Midbrain (tissue), 1 donor: ENCODE measurements at places on chromosomes 1 and 21.

DNA sequence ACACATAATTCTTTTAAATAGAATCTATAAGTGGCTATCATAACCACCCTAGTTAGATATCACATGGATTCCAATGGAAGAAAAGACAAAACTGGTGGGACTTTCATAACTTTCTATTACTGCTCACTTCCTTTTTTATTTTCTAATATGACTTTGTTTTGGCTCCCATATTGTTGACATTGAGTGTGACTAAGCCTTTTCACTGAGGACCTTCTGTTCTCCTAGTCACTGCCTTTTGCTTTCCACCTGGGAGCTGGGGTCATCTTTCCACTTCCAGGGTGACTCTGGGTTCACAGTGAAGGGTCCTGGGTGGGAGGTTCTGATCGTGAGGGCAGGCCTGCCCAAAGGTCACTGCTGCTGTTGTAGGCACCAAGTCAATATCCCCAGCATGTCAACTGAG, 275.8 kb downstream of the TGFB2 start:
- no peak for DNase-seq

DNA sequence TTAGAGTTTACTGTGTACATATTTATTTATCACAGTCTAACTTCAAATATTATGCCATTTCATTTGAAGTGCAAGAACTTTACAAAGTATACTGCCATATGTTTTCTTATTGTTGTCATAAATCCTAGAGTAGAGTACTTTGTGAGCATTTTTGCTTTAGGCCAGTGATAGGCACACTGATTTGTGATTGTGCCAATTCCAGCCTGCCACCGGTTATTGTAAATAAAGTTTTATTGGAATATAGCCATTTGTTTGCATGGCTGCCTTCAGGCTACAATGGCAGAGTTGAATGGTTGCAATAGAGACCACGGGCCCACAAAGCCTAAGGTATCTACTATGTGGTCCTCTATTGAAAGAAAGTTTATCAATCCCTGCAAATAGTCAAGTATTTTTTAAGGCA, 175.8 kb upstream of the GALNT2 start:
- DNase-seq, result no peak

DNA sequence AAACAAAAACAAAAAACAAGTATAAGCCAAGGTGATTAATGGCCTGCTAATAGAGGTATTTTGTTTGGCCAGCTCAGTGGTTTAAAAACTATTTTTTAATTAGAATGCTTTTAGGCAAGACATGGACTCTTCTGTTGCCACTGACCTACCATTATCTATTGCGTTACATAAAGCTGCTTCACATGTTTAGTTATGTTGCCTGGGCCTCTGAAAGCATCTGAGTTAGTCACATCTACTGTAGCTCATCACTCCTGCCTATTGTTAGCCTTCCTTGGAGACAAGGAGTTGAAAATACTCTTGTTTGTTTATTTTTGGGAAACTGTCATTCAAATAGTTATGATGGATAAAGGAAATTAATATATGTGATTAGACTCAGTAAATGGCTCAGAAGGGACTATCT, 14.3 kb downstream of the DNAJB4 start:
- no peak for DNase-seq

GRCh38 chr1:54559111-54559548, 11.1 kb downstream of the ACOT11 start:
- no peak for DNase-seq

- DNase-seq, result no peak
Observed at GRCh38 chr1:164466001-164466421, 93.0 kb upstream of the PBX1 start.

GRCh38 chr1:177045151-177045550, 119.4 kb downstream of the ASTN1 start:
- DNase-seq, result no peak

DNA sequence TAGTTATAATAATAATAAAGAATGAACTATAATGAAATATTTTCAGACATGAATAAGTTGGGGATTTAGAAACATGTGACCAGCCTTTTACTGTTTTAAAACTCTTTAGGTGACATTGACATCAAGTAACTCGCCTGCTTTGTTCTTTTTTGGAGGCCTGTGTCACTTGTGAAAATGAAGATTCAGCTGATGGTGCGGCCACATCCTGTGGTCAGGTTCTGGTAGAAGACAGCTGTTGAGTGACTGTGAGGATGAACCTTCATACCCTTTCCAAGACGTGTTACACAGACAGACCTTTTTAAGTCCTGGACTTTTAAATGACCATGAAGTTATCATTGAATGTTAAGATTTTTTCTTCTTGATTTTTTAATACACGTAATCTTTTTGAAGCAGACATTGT, 10.3 kb downstream of the UTS2 start:
- no peak for DNase-seq

GRCh38 chr1:157485793-157486192, 66.5 kb downstream of the FCRL5 start:
- no peak for DNase-seq

DNA sequence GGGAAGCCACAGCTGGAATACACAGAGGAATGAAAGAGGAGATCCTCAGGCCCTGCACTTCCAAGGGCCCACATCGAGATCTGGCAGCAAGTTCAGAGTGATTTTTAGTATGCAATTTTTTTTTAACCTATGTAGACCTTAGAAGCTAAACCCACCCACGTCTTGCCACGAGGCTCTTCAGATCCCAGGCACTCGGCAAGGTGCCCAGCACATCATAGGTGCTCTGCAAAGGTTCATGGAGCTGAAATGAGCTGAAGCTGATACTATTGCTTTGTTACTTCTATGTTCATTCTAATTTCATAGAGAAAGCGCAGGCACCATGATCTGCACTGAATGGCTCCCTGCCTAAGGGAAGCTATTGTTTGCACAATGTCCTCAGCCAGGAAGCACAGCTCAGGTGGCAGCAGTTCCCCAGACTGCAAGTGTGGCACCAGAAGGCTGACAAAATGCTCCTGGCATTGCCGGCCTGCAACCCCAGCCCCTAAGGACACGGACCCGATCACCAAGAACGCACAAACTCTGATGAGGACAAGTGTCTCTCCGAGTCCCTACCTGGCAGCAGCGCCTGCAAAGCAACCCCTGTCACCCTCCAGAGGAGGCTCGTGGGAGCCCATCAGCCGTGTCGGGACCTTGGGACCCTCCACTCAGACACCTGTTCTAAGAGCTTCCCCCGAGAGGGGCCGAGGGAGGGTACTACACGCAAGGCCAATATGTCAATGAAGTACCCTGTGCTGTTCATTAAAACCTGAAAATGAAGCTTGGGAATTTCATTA, 264.2 kb downstream of the NPHP4 start:
- no peak for DNase-seq

DNA sequence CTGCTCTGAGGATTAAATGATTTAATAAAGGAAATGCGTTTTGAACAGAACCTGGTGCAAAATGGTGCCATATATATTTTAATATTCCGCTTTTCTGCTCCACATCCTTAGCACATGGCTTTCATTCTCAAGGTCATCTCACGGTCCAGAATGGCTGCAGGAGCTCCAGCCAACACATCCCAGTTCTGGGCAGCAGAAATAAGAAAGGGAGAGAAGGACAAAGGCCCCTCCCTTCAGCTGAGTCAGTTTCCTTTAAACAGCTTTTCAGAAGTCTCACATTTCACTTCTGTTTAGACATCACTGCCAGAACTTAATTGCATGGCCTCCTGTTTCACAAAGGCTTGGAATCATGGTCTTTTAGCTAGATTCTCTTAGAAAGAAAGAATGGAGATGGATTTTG, 75.2 kb upstream of the LRRN2 start:
- DNase-seq, result no peak

DNA sequence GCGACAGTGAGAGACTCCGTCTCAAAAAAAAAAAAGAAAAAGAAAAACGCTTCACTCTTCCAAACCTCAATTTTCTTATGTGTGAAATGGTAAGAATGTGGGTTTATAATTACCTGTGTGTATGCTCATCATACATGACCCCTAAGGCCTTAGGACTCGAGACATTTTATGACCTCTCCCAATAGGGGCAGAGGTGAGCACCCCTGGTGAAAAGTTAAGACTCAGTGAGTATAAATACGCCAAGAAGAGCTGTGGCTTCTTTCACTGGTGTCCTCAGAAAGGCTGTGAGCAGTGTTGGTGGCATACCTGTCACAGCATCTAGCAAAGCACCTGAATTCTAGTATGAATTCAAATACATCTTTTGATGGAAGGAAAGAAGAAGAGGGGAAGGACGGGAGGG, 7.8 kb upstream of the FCMR start:
- no peak for DNase-seq

DNA sequence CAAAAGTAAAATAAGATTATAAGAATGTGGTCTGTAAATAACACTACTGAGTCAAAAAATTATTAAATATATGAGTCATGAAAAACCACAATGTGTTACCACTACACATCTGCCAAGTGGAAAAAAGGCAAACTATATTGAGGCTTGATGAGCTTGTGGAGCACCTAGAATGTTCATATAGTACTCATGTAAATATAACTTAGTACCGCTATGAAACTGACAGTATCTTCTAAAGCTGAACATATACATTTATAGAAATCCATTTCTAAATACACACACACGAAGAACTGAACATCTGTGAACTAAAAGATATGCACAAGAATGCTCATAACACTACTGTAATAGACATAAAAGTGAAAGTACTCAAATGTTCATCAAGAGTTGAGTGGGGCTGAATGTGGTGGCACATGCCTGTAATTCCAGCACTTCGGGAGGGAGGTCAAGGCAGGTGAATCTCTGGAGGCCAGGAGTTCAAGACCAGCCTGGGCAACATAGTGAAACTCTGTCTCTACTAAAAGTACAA, 18.5 kb upstream of the GBP3 start:
- DNase-seq, result no peak

GRCh38 chr21:8998946-8999681, 1522.3 kb upstream of the TPTE start:
- DNase-seq, result no peak

DNA sequence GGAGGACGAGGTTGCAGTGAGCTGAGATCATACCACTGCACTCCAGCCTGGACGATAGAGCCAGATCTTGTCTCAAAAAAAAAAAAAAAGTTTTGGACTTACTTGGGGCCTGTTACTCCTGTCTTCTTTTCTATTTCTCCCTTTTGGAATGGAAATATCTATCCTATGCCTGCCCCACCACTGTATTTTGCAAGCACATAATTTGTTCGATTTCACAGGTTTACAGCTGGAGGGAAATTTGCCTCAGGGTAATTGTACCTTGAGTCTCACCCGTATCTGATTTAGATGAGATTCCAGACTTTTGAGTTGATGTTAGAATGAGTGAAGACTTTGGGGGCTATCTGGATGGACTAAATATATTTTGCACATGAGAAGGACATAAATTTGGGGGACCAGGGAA, 8.5 kb downstream of the TEX46 start:
- DNase-seq, result no peak

DNA sequence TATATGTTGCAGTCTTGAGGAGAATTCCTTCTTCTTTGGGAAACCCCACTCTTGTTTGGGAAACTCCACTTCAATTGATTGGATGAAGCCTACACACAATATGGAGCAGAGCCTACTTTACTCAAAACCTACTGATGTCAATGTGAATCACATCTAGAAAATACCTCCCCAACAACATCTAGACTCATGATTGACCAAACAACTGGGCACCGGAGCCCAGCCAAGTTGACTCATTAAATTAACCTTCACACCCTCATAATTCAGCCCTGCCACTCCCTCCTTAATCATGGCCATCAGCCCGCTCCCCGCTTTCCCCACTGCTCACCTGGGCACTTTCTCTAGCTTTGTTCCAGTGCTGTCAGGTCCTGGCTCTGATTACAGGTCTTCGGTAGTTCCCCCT, 208.1 kb upstream of the MAP1LC3C start:
- no peak for DNase-seq

- no peak for DNase-seq
Observed at GRCh38 chr1:64440183-64440826, 29.6 kb upstream of the CACHD1 start.

GRCh38 chr1:179754041-179754624, 11.0 kb downstream of the FAM163A start:
- no peak for DNase-seq

GRCh38 chr1:161089251-161089924, at the start of gene NECTIN4:
Gene NECTIN4 (minus strand): TSS chr1:161089558. CDS start chr1:161089296, 262 bp downstream.
- no peak for DNase-seq

GRCh38 chr1:78061825-78062523, 16.2 kb downstream of the GIPC2 start:
- no peak for DNase-seq

- DNase-seq, result no peak
Observed at GRCh38 chr1:108801101-108801500, 54.6 kb downstream of the STXBP3 start.

GRCh38 chr1:148385371-148386030, 97.6 kb downstream of the PPIAL4G start:
- DNase-seq, result no peak

DNA sequence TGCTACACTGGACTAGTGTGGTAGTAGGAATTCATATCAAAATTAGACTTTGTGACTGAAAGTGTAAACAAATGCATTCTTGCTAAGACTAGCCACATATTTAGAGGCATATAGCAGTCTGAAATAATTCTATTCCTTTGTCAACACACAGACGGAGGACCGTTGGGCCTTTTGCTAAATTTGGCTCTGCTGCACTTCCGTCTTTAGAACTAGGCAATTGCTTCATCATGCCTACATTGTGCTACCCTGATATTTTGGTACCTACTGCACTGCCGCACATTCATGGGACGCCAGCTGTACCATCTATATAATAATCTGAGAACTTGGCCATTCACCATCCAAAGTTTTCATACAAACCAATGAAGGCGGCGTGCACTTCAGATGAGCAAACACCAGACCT, 346.8 kb downstream of the KIF26B start:
- peak; percentile 25 for DNase-seq

DNA sequence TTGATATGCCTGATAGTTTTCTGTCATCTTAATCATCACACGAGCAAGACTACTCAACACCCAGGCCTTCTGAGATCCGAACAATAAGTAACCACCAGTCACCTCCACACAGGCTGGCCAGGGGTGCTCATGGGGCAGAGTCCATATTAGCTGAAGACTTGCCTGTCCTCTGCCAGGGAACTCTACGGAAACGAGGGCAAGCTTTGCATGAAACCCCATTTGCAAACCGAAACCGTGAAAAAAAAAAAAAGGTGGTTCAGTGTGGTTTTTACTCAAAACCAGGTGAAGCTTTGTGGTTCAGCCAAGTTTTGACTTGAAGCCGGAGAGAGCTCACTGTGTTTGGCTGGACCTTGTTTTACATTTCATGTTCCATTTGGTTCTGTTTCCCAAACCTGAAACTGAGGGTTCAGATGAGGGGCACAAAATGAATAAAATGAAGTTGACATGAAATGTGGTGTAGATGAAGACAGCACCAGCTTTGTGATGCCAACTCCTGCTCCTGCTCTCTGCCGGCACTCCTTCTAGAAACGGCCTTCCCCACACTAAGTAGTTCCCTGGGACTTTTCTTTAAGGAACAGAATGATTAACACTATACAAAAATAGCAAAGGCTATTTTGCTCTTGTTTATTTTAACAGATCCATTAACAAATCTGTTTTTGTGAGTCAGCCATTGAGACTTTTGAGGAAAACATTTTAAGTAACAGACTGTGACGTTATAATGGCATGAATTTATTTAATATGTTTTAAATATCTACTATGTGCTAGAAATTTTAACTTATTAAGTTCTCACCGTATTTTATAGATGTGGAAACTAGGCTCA, 74.7 kb downstream of the RUNX1 start:
- DNase-seq, result no peak

GRCh38 chr1:205542367-205542766, 37.9 kb downstream of the CDK18 start:
- no peak for DNase-seq

GRCh38 chr1:48506870-48507269, 34.9 kb upstream of the SPATA6 start:
- DNase-seq, result no peak

GRCh38 chr1:219659684-219660083, 46.8 kb upstream of the ZC3H11B start:
- peak; percentile 13 for DNase-seq

GRCh38 chr1:229079016-229079595, 191.8 kb upstream of the RAB4A start:
- DNase-seq, result no peak
